ENCODE measurements at places on chromosomes 4 and X. TPM values are rescaled to one million over a fixed set of nuclear protein-coding genes. Genes with fewer than 3 reads are reported as not detected.

- H3K4me3 ChIP-seq, result no peak overlapping the region
- no peak overlapping the region for H3K27ac ChIP-seq
- no peaks in the 10 kb centered on the region for H3K4me1 ChIP-seq
- DNase-seq, result no peak
- peaks cover 6% of the 10 kb centered on the region for H3K27me3 ChIP-seq
Measured at GRCh38 chrX:53479301-53479700, 45.1 kb upstream of the HSD17B10 start.

DNA sequence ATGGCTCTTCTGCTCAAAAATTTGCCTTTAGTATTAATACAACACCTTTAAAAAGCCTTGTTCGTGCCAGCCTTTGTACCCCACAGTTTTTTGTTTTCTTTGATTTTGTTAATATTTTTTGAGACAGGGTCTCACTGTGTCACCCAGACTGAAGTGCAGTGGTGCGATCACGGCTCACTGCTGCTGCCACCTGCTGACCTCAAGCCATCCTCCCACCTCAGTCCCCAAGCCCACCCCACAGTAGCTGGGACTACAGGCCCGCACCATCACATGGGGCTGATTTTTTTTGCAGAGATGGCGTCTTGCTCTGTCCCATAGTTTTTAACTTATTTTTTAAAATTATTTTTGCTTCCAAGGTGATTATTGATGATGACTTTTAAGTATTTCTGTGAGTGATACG is 134.0 kb downstream of the HTR2C start:
- no peaks in the 10 kb centered on the region for H3K27me3 ChIP-seq
- no peak overlapping the region for H3K4me3 ChIP-seq
- H3K36me3 ChIP-seq, result no peaks in the 10 kb centered on the region
- DNase-seq, result no peak
- H3K4me1 ChIP-seq, result no peaks in the 10 kb centered on the region

DNA sequence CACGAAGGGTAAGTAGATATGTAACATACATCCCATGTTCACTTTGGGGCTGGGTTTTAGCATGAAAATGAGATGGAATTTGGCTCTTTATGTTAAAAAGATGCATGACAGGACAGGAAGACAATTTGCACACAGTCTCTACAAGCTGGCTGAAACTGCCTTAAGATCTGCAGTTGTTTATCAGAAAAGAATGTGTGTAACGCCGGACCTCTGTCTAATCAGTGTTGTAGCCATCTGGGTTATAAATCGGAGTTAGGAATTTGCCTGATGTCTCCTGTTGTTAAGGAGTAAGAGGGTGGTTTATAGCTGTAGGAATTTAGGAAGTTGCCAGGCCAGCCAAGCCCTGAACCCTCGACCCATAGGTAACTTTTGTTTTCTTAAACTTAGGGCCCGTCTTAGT is 562.9 kb upstream of the FAT1 start:
- no peaks in the 10 kb centered on the region for H3K4me1 ChIP-seq
- no peak overlapping the region for H3K27ac ChIP-seq
- H3K4me3 ChIP-seq, result no peak overlapping the region
- H3K27me3 ChIP-seq, result no peaks in the 10 kb centered on the region
- H3K36me3 ChIP-seq, result no peaks in the 10 kb centered on the region

- H3K4me1 ChIP-seq, result peaks cover 4% of the 10 kb centered on the region
- no peak overlapping the region for H3K27ac ChIP-seq
- H3K36me3 ChIP-seq, result no peaks in the 10 kb centered on the region
- no peaks in the 10 kb centered on the region for H3K27me3 ChIP-seq
- DNase-seq, result no peak
Measured at GRCh38 chrX:55524487-55524886, 34.8 kb upstream of the USP51 start.

- H3K36me3 ChIP-seq, result no peaks in the 10 kb centered on the region
- H3K27ac ChIP-seq, result no peak overlapping the region
- H3K4me3 ChIP-seq, result no peak overlapping the region
- H3K27me3 ChIP-seq, result peaks cover 5% of the 10 kb centered on the region
Measured at GRCh38 chr4:183841001-183841400, 64.1 kb upstream of the STOX2 start.

DNA sequence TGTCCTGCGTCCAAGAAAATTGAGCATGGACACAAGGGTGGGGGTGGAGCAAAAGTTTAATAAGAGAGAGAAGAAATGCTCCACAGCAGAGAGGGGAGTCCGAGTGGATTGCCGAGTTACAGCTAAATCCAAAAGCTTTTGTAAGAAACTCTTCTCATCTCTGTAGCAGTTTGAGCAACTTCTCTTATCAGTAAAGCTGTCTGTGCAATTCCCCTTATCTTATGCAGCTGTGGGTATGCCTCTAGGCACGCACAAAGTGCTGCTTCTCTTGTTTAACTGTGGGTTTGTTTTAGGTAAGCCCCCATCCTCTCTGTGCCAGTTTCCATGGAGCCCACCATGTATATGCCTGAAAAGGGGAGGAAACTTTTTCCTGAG is 44.8 kb downstream of the HMGB2 start:
- DNase-seq, result no peak
- peaks cover 8% of the 10 kb centered on the region for H3K4me1 ChIP-seq
- no peaks in the 10 kb centered on the region for H3K27me3 ChIP-seq
- H3K36me3 ChIP-seq, result peaks cover 14% of the 10 kb centered on the region
- no peak overlapping the region for H3K27ac ChIP-seq

GRCh38 chrX:8091510-8091909 is 79.6 kb downstream of the VCX2 start:
- no peak for DNase-seq
- H3K4me1 ChIP-seq, result no peaks in the 10 kb centered on the region
- no peaks in the 10 kb centered on the region for H3K36me3 ChIP-seq
- no peak overlapping the region for H3K27ac ChIP-seq
- no peak overlapping the region for H3K4me3 ChIP-seq

DNA sequence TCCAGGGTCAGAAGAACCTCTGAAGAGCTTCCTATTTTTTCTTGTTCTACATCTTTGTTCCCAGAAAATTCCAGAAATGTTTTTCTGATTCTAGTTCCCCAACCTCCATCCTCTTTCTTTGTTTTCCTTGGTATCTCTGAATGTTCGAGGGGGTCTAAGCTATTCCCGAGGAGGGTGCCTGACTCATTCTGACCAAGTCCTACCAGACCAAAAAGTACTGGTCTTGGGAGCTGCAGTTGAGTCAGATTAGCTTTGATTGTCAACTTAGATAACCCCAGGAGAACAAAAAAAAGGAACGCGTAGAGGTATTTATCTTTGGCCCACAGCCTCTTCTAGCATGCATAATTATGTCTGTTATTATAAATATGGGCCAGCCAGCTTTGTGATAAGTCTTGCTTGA is 12.1 kb upstream of the TENM3 start:
- no peaks in the 10 kb centered on the region for H3K4me1 ChIP-seq
- H3K36me3 ChIP-seq, result no peaks in the 10 kb centered on the region
- no peaks in the 10 kb centered on the region for H3K27me3 ChIP-seq
- no peak for DNase-seq
- no peak overlapping the region for H3K27ac ChIP-seq

The ARSD gene
- total RNA-seq, result 1.5 TPM

The QRFPR gene
- total RNA-seq, result not detected

The CLDN24 gene
- total RNA-seq, result not detected

The VCX3A gene
- total RNA-seq, result not detected

The CFI gene
- total RNA-seq, result not detected

The DMP1 gene
- total RNA-seq, result not detected

The MSX1 gene
- total RNA-seq, result 0.10 TPM

The AKAP14 gene
- total RNA-seq, result not detected

The REELD1 gene
- not detected for total RNA-seq
